ENCODE measurements at places on chromosomes 1 and 21.

- no peak for DNase-seq
These were observed 592 bp downstream of the ZNF692 start for GRCh38 chr1:248858096-248858890.

- no peak for DNase-seq
These were observed 51.4 kb downstream of the ADCY10 start for GRCh38 chr1:167862432-167863076.

GRCh38 chr1:104163912-104164476 is 414.3 kb downstream of the AMY1C start:
- no peak for DNase-seq

DNA sequence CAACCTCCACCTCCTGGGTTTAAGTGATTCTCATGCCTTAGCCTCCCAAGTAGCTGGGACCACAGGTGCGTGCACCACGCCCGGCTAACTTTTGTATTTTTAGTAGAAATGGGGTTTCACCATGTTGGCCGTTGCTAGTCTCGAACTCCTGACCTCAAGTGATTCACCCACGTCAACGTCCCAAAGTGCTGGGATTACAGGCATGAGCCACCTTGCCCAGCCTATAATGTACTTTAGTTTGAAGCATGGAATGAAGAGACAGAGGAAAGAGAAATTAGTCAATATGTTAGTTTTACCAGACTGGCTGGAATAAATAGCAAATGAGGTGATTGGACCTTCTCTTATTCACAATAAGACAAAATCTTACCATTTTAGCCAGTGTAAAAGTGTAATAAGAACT is 89.0 kb downstream of the GTF2B start:
- no peak for DNase-seq

DNA sequence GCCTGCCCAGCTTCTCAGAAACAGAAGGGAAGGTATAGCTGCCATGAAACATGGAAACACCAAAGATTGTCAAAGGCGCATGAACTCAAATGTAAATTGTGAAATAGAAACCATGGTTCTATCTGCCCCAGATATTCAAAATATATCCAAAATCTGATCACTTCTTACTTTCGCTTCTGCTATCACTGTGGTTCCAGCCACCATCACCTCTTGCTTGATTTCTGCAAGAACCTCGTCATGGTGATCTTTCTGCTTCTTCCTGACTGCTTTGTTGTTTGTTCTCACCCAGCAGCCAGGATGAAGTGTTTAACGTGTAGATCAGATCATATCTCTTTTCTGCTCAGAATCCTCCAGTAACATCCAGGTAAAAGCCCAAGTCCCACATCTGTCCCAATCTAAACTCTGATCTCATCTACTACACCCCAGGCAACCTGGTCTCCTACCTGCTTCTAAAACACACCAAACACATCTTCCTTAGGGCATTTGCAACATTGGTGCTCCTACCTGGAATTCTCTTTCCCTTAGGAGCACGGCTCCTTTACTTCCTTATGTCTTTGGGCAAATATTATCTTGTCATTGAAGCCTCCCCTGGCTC is 10.5 kb upstream of the LMO4 start:
- DNase-seq: no peak

- no peak for DNase-seq
These were observed 570.0 kb downstream of the PTPRC start for GRCh38 chr1:199208847-199209246.

DNA sequence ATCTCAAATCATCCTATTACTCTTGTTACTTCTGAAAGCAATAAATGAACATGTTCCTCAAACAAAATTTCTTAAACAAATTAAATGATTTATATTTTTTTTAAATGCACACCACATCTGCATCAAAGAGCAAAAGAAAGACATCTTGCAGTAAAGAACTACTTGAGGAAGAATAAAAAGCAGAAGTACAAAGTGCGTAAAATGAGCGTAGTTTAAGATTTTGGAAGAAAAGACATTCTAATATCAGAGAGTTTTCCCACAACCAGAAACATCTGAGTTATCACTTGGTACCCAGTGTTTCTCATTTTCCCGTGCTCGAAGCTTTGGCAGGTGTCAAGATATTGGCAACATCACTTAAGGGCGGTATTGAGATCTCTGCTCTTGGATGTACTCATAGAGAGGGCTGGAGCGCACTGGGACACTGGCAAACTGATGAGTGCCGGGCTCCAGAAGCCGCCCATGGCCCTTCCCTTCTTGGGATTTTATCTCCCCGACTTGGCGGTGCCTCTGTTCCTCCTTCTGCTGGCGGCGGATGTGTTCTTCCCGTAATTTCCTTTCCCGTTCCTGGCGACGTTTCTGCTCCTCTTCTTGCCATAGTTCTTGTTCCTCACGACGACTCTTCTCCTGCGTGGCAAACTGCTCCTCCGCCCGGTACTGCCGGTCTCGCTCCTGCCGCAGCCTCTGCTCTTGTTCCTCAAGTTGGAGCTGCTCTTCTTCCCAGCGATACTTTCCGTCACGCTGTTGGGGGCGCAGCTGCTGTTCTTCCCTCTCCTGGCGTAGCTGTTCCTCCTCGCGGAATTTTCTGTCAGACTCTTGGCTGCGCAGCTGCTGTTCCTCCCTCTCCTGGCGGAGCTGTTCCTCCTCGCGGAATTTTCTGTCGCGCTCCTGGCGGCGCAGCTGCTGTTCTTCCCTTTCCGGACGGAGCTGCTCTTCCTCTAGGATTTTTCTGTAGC is 7.9 kb downstream of the TCHH start:
- no peak for DNase-seq

GRCh38 chr1:42936309-42937078 is 22.2 kb downstream of the SLC2A1 start:
- peak; percentile 74 for DNase-seq

Measured in tibial nerve (tissue), 4 donors.